Central memory CD4-positive, alpha-beta T cell (primary cell): ENCODE measurements at places on chromosomes 5 and 9.

- no peak for DNase-seq
Measured at GRCh38 chr5:159884917-159885620, 31.2 kb upstream of the ADRA1B start.

DNA sequence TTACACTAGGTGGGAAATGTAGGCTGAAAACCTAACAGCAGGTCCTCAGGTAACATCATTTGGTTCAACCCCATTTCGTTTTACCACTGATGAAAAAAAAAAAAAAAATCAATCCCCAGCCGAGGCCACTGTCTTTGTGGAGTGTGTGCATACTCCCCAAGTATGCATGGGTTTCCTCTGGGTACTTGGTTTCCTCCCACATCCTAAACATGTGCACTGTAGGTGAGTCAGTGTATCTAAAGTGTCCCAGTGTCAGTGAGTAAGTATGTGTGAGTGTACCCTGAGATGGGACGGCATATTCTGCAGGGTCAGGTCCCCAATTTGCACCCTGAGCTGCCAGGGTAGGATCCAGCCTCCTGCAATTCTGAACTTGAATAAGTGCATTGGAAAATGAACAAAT lies 966.5 kb upstream of the DMAC1 start:
- no peak for DNase-seq

GRCh38 chr5:180020176-180020575 lies 51.4 kb downstream of the RNF130 start:
- no peak for DNase-seq

GRCh38 chr5:5420251-5420650 lies 2.2 kb upstream of the ICE1 start:
- DNase-seq = no peak

DNA sequence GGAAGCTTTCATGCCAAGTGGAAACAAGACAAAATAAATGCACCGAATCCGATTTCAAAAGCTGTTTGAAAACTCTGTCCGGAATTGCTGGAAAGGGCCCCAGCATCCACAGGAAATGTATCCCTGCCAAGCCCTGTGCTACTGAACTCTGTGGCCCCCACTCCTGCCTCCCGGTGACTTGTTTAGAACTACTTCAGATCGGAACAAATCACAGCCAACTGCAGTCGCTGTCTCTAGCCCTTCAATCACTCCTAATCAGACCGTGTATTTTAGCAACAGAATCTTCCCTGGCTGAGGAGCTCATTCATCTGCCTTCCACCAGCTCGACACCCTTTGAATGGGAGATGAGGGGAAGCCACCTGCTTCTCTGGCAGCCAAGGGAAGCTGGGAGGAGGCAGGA lies 94.1 kb downstream of the KCNIP1 start:
- no peak for DNase-seq

DNA sequence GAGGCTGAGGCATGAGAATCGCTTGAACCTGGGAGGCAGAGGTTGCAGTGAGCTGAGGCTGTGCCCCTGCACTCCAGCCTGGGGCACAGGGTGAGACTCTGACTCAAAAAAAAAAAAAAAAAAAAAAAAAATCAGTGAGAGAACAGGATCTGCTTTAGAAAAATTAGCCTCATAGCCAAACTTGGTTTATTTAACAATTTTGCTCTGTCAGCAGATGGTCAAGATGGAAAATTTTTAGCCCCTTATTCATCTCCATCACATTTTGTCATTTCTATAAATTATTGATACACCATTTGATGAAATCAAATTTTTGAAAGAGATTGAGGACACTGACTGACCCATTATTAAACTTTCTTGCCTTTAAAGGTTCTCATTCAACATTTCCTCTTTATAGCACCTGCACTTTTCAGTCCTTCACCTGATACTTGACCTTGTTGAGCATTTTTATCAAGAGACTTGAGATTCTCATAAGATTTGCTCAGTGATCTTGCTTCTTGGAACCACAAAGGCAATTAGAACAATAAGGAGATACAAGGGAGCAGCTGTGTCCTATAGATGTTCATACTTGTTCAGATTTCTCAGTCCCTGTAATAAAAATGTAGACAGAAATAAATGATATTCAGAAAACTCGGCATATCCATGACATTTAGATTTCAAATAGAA lies 38.1 kb downstream of the LRRC70 start:
- no peak for DNase-seq
